ENCODE measurements at places on chromosomes 2 and 18.

GRCh38 chr2:14903709-14904374 is 271.3 kb downstream of the LRATD1 start:
- peak; percentile 27 for DNase-seq

GRCh38 chr18:45361125-45361851 is 254.0 kb upstream of the SLC14A2 start:
- DNase-seq = no peak

GRCh38 chr2:174614261-174614660 is 16.7 kb upstream of the WIPF1 start:
- DNase-seq = no peak

GRCh38 chr2:59585655-59586054 is 967.8 kb downstream of the BCL11A start:
- DNase-seq = no peak

DNA sequence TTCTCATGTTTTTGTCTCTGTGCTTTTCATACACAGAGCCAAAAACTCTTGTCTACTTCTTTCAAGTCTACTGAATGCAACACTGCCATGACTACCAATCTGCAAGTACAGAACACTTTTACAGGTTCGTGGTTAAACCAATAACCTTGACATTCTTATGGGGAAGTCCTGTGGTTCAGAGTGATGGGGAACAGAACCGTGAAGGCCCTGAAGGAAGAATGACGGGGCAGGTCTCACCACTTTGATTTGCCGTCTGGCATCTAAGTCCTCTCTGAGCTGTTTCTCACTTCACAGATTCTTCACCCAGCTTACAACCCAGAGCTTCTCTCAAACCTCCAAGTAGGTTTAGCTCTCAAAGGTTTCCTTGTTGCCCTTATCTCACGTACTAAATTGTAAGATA is 117.5 kb upstream of the SNTG2 start:
- DNase-seq = no peak

- DNase-seq = no peak
Observed at GRCh38 chr18:56235071-56235470, 403.3 kb downstream of the TXNL1 start.

- DNase-seq = no peak
Observed at GRCh38 chr2:123512547-123512946, 512.5 kb upstream of the CNTNAP5 start.

DNA sequence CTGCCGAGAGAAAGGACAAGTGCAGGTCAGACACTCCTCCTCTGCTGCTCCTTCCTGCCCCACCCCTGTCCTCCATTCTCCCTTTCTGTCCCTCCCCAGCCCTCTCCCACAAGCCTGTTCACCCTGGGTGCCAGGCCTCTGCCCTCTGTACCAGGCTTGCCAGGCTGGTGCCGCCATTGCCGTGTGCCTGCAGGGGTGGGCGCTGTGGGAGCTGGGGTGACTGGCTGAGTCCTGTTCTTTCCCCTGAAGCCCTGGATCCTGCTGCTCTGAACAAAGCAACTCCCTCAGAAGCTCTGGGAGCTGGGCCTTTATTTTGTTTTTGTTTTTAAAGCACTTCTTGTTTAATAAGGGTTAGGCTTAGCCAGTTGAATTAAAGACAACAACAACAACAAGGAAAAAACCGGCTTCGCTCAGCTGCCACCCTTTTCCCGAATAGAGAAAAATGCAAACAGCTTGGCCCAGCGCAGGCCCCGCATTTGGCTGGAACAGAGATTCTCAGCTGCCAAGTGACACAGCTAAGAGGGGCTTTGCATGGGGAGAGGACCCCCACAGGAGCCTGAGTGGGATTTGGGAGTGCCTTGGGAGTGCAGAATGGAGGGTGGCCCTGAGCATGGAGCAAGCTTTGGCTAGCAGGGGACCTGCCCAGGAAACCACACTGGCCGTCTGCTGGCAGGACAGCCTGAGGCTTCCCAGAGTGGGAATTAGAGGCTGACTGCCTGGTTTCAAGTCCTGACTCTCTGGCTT is 9.1 kb downstream of the PCARE start:
- no peak for DNase-seq

GRCh38 chr2:240615820-240616547 is 9.3 kb upstream of the GPR35 start:
- DNase-seq = no peak

DNA sequence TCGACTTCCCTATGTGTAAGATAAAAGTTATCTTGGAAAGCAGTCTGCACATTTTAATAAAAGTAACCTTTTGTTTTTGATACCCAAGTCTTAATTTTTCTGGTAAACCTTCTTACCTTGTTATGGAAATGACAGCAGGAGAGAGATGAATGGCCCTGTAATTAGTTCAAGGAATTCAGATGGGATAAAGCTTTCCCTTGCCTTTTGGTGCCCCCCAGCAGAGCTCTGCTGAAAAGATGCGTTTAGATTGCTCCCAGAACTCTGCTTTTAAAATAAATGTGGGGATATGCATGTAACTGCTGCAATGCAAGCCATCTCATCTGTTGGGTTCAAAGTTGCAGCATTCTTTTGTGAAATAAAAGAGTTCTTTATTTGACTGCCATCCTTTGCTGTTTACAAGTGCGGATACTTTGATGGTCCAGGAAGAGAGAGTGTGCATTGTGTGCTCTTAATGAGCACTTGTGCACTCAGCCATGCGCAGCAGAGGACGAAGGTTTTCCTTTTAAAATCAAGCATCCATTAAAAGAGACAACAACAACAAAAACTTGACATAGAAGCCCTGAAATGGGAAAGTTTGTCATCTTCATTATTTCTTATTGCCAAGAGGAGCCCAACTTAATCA is 176.7 kb upstream of the ST6GAL2 start:
- DNase-seq = no peak

DNA sequence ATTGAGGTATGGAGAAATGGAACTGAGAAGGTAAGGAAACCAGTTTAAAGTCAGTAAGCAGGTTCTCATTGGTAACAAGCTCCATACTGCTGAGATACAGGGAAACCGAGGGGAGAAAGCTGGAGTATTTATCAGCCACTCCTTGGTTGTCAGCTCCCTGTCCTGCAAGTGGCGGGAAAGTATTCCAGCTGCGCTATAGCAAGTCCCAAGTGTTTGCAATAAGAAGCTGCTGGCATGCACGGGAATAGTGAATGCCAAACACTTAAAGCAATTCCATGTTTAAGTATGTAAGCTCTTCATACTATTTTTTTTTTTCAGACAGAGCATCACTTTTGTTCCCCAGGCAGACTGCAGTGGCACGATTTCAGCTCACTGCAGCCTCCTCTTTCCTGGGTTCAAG is 1601.1 kb downstream of the SUCLG1 start:
- DNase-seq = no peak

DNA sequence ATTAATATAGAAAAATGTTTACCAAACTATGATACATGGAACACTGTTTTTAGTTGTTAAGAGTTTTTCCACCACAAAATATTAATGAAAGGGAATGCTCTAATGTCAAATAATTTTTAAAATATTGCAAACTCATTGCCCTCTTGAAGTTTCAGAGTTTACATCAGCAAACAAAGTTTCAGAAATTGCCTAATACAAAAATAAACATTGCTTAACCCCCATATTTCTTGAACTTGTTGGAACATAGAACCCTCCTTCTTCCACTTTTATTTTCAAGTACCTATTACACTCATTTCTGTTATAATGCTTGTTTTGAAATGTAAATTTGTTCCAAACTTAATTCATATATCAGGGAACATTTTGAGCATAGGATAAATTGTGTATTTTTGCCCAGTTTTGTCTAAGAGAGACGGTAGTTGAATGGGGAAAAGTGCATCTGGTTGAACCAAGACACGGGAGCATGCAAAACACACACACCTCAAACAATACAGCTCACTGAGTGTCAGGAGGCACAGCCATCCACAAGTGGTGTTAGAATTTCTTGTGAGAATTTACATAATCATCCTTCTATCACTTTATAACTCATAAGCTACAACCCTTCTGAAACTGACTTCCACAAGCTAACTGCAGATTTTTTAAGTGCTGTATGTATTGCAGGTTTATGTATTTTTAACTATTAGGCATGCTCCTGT is 5.3 kb upstream of the MC4R start:
- no peak for DNase-seq

DNA sequence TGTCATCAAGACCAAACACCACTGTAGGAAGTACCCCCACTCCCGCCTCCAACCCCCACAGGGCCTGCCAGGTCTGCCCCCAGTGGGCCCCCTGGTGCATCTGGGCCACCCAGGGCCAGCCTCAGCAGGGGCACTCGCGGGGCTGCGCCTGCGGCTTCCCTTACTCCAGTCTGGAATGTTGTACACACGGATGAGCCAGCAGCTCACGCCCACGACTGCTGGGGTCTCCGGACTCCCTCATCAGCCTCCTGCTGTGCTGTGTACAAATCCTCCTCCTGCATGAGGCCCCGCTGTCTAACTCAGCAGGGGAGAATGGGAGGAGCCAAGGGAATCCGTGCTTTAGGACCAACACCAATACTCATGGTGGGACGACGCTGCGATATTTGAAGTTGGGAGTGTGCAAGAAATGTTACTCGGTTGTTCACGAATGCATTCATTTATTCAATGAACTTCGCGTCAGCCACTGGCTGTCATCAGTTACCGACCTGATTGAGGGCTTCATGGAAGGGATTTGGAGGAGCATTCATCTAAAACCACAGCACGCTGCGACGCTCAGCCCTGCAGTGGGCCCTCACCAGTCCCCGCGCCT is 654 bp upstream of the ASB1 start:
- DNase-seq = no peak

DNA sequence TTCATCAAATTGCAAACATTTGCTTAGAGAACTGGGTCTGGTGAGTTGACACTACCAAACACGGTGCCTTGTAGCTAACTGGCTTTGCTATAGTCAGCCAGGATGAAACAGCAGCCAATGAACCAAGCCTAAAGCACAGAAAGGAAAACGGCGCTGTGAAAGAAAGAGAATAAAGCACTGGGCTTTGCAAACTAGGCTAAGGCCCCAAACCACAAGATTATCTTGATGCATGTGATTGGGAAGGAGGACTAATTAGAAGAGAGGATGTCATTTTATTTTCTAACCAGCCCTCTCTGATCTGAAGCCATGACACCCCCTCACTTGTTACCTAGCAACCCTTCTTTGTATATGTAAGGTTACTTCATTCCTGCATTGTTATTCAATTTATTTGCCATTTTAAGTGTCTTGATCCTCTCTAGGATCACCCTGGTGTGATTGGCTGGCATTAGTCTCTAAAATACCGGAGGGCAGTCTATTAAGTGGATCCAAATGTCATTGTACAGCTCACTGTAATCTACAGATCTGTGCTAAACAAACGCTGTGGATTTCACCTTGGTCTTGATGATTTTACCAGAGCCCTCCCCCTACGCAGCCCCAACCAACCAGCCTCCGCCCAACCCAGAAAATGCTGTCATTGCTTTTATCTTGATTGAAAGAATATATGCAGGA is 395.4 kb upstream of the ACVR2A start:
- peak; percentile 4 for DNase-seq

- DNase-seq = peak; percentile 43
Observed at GRCh38 chr2:73172963-73173362, 29.4 kb upstream of the NOTO start.

- no peak for DNase-seq
Observed at GRCh38 chr2:103249462-103249861, 487.6 kb downstream of the TMEM182 start.

DNA sequence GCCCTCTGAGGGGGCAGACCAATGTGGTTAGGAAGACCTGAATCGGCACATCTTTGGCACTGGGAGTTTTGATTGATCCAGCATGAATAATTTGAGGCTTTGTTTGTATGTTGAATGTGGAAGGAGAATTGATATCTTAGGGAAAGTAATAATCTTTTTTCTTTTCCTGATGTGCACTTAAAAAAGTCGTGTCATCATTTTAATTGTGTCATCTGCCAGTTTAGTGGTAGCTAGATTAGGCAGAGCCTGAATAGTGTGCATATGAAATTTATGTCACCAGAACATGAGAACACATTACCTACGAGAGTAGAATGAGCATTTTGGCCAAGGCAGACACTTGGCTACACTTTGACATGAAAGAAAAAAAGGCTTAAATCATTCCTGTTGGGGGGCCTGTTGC is 79.5 kb downstream of the KIF5C start:
- no peak for DNase-seq

DNA sequence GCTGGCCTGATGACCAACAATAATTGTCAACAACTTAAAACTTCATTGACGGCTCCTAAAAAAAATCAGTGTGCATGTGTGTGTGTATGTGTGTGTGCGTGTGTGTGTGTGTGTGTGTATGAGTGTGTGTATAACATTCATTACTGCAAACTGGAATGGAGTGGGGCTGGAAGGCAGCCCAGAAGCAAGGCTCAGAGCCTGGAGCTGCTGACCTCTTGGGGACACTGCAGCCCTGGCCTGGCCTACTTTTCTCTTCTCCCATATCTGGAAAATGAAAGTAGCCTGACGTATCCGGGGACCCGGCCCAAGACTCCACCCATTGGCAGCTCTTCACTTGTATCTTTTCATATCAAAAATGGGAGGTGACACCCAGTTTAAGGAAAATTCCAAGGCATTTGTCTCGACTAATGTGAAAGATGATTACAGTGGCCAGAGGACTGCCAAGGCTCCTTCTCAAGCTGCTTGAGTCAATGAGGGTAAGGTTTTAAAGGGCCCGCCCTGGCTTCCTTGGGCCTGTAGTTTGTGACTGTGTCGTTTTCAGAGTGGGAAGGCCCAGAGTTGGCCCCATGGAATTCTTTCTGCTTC is 72.4 kb upstream of the IL1R1 start:
- no peak for DNase-seq

GRCh38 chr2:121469356-121469755 is 61.3 kb upstream of the RNU4ATAC start:
- DNase-seq = no peak

- DNase-seq = no peak
Observed at GRCh38 chr2:133362061-133362476, 206.2 kb downstream of the NCKAP5 start.

GRCh38 chr18:76505614-76506013 is 10.6 kb upstream of the ZNF516 start:
- DNase-seq = no peak

GRCh38 chr2:187842978-187843847 is 289.0 kb upstream of the TFPI start:
- no peak for DNase-seq

- no peak for DNase-seq
Observed at GRCh38 chr18:75783566-75784281, 356.2 kb upstream of the SMIM21 start.

- DNase-seq = no peak
Observed at GRCh38 chr2:200383380-200384110, 77.1 kb downstream of the SPATS2L start.

- DNase-seq = no peak
Observed at GRCh38 chr2:226320076-226320948, 479.3 kb downstream of the IRS1 start.

- no peak for DNase-seq
Observed at GRCh38 chr2:173874003-173874893, 90.9 kb downstream of the SP3 start.

DNA sequence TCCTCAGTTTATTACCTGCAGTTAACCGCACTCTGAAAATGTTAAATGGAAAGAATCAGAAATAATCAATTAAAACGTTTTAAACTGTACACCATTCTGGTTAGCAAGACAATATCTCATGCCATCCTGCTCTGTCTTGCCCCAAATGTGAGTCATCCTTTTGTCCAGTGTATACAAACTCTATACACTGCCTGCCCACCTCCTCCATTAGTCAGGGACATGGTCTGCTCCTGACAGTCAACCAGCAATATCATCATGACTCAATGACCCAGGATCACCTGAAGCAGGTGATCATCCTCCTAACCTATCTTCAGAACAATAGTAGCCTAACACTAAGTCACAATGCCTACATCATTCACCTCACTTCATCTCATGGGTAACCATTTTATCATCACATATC is 214.7 kb downstream of the KCNH7 start:
- DNase-seq = no peak

- no peak for DNase-seq
Observed at GRCh38 chr2:2775018-2775417, 443.9 kb upstream of the MYT1L start.

GRCh38 chr2:177501186-177501585 is 108.6 kb downstream of the AGPS start:
- DNase-seq = no peak

Data from stimulated activated CD8-positive, alpha-beta memory T cell treated with anti-CD3 and anti-CD28 coated beads, Interleukin-2, amount 100 ng/mL, for 48 hours (primary cell).